ENCODE measurements at places on chromosomes 16 and 17.
A peak's percentile ranks its signal among the peaks of the same experiment; 100 is the strongest.

DNA sequence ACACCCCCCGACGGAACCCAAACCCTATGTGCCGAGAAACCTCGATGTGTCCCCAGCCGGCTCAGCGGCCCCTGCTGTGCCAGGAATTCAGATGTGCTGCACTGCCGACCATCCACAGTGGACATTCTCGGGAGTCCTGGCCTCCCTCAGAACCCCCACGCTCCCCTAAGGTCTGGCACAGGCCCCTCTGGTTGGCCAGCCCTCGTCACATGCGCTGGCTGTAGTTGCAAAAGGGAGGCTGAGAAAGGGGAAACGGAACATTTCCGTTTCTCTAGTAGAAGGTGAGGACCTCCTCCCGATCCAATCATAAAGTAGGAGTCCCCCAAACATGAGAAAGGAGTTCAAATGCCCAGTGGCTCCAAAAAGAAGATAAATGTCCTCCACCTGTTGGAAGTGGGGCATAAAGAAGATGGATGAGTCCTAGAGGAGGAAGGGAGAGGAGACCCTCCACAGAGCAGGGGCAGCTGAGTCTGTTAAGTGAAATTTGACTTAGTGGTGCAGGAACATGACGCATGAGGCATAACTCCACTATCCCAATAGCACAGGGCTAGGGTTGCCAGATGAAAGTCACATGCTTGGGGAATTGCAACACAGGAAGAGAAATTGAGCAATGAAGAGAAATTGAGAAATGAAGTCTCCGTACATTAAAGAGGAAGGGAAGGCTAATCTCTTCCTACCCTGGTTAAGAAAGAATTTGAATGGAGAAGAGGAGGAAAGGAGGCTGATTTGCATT lies 49.3 kb upstream of the WSB1 start:
- peak; percentile 85 for DNase-seq

- no peak for DNase-seq
Observed at GRCh38 chr17:36204724-36205500, 6.0 kb upstream of the CCL4L2 start.

GRCh38 chr16:19330841-19331397 lies 45.4 kb downstream of the CLEC19A start:
- peak; percentile 8 for DNase-seq

DNA sequence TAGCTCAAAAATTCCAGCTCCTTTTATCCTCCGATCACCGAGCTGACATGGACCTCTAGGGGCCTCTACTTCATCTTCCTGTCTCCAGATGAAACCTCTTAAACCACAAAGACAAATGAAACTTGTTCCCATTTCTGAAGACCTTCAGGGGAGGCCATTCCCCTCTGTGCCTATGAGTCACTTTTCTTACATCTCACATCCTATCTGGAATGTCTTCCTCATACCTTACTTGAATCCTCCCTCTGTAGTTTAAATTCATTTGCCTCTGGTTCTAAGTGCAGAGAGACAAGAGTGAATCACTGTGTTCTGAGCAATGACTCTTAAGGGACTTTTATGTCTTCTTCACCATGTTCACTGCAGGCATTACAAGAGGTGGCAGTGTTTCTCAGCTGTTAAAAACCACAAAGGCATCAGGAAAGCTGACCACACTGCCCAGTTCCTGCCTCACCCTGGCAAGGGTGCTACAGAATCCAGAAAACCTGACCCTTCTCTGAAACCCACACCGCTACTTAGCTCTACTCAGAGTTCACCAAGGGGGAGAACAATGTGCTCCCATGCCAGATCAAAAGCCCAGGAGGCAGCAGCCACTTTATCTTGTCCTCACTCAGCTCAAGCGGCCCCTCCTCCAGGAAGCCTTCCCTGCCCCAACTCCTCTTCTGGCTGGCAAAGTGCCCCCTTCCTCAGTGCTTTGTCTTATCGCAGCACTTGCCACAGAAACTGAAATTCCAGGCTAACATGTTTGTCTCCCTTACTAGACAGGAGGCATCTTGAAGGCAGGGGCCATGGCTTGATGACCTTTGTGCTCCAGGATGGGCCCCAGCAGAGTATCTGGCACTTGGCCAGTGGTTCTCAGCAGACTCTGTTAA lies 6.4 kb downstream of the CUEDC1 start:
- DNase-seq, result peak; percentile 100

GRCh38 chr17:44352828-44353671 lies 7.9 kb downstream of the GRN start:
- DNase-seq, result no peak

- no peak for DNase-seq
Observed at GRCh38 chr17:16918443-16918842, 53.5 kb downstream of the TNFRSF13B start.

Data from GM04503 (cell line).